ENCODE measurements at places on chromosomes 7 and 10.

DNA sequence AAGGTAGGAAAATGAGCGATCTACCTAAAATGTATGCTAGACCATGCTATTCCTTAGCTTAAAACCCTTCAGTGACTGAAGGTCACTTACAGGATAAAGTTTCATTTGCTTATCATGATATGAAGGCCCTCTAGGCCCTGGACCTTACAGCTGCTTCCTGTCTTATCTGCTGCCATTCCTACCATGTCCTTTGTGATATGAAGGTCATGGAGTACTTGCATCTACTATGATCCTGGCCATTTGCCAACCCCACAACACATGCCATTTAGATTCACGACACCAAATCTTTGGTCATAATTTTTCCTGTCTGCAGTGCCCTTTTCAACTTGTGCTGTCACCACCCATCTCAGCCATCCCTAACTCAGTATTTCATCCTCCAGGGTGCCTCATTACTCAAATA, 181.8 kb upstream of the MDFIC start:
- no peak for DNase-seq

- DNase-seq = no peak
These were observed 48.3 kb downstream of the PDGFA start for GRCh38 chr7:471191-471865.

GRCh38 chr10:102701272-102701671, 12.9 kb downstream of the ARL3 start:
- no peak for DNase-seq

DNA sequence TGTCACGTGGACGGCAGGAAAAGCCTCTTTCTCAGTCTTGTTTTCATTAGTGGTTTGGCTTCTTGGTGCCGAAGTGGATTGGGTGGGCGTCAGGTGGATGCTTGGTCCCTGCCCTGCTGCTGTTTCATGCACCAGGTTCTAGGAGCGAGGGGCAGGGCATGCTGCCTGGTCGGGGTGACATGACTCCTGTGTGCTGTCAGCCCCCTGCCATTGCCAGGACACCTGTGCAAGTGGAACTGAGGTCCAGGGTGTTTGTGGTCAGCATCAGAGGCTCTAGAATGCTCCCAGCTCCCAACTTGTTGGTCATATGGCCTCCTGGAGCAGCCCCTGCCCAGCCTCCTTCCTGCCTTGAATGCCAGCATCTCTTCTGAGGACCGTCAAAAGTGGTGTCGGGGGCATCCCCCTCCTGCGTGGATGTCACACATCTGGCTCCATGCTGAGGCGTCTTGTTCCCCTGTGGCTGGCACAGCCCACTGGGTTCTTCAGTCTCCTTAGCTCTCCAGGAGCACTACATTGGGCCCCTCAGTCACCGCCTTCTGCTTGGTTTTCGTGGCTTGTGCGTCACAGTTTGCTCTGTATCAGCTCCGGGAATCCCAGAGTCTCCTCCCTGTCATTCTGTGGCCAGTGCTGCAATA, 24.8 kb downstream of the ADCY1 start:
- DNase-seq = no peak

DNA sequence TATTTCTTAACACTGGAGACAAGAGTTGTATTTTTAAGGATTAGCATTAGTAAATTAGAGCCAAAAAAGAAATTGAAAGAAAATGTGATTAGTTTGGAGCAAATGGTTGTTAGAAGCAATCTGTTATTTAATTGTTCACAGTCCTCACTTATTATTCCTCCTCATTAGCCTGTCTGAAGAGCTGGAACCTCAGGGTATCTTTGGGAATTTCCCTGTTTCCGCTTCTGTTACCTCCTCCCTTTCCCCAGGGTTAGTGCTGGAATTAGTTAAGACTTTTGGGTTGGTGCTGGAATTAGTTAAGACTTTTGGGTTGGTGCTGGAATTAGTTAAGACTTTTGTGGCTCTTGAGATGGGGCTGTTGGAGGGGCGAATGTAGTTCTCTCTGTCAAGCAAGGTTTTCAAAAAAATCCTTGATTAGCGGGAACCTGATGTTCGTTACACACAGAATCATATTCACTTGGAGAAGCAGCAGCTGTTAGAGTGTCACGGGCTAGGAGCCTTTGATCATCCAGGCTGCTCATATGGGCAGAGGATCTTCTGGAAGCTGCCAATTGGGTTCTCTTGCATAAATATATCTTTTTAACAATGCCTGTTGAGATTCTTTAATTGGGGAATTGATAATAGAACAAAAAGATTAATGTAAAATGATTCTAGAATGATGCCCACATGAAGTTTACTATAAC, 251.0 kb upstream of the NPSR1 start:
- DNase-seq = no peak

DNA sequence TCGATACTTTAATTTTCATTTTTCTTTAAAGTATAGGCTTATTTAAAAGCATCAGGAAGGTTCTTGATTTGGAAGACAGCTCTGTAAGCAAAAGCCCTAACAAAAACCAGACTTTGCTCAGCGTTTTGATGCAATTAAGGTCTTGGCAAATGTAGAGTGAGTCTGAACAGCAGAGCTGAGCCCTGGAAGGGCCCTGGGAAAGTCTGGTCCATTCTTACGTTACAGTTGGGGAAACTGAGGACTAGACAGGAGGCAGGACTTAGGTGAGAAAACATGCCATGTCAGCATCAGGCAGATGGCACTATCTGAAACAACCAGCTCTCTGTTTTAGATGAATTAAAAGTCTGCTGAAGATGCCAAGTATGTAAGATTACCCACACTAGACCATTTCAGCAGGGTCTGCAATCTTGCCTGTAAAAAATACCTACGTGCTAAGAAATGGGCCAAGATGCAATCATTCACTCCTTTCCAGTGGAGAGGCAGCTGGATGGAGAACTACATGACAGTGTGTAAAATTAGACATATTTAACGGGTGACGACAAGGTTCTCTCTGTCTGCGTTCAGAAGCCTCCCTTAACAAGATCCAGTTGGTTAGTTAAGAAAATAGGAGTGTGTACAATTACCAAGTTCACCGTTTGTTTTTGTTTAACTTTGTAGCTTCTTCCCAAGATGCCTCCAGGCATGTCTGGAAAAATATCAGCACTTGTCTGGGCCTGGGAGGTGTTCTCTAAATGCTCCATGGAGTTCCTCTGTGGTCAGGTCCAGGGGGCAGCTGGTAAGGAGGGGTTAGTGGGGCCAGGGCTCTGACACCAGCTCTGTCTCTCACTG, 502.3 kb upstream of the ZMIZ1 start:
- DNase-seq = no peak

DNA sequence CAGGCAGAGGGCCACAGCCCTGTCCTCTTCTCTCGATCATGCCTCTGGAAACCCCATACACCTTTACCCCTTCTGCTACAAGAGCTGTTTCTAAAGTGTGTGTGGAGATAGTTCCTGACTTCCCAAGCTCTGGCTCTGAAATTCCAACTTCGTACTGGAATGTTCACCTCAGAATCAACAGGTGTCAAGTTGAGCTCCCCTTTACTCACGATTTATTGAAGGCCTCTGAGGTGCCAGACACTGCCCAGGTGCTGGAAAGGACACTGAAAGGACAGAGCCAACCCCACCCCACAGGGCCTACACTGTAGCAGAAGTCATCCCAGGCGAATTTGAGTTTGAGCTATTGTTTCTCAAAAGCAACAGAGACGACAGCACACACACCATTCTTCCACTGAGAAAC, 209.9 kb upstream of the FRMD4A start:
- no peak for DNase-seq

DNA sequence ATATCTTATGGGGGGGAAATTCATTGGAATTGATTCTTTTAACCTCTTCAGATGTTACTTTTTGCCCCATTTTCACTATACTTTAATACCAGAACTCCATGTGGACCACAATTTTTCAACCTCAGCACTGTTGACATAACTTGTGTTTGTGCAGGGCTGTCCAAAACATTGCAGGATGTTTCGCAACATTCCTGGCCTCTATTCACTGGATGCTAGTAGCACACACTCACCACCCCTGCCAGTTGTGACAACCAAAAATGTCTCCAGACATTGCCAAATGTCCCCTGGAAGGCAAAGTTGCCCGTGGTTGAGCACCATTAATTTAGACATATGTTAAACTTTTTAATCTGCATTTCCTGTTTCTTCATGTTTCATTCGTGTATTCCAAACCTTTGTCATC, 234.7 kb downstream of the GFRA1 start:
- no peak for DNase-seq

GRCh38 chr7:7138897-7139296, 43.4 kb upstream of the C1GALT1 start:
- DNase-seq = no peak

GRCh38 chr7:143005632-143006260, 21.2 kb downstream of the OR9A2 start:
- no peak for DNase-seq

GRCh38 chr7:36037121-36037662, 115.9 kb upstream of the EEPD1 start:
- no peak for DNase-seq

GRCh38 chr10:76033457-76034196, 602.2 kb downstream of the LRMDA start:
- DNase-seq = no peak

DNA sequence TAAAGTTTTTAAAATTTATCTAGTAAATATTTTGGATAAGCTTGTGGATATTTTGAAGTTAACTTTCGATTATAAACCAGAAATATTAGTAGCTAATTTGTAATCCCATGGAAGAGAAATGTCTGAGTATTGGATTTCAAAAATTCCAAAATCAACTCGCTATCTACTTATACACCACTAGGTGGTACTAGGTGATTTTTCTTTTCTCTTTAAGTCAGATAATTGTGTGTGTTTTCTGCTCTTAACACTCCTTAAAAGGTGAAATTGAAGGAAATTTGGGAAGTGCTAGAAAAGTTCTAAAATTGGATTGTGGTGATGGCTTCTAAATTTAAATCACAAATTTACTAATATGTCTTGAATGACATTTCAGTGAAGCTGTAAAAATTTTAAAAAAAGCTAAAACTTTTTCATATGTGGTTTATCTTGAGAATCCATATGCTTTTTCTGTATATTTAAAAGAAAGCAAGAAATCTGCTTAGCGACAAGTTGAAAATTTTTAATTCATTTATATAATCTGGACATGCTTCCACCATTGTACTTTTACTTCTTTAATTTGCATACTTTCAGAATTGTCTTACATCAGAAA, 90.2 kb downstream of the IPMK start:
- peak; percentile 42 for DNase-seq

GRCh38 chr10:46306516-46307184, 19.9 kb downstream of the ANTXRL start:
- no peak for DNase-seq

DNA sequence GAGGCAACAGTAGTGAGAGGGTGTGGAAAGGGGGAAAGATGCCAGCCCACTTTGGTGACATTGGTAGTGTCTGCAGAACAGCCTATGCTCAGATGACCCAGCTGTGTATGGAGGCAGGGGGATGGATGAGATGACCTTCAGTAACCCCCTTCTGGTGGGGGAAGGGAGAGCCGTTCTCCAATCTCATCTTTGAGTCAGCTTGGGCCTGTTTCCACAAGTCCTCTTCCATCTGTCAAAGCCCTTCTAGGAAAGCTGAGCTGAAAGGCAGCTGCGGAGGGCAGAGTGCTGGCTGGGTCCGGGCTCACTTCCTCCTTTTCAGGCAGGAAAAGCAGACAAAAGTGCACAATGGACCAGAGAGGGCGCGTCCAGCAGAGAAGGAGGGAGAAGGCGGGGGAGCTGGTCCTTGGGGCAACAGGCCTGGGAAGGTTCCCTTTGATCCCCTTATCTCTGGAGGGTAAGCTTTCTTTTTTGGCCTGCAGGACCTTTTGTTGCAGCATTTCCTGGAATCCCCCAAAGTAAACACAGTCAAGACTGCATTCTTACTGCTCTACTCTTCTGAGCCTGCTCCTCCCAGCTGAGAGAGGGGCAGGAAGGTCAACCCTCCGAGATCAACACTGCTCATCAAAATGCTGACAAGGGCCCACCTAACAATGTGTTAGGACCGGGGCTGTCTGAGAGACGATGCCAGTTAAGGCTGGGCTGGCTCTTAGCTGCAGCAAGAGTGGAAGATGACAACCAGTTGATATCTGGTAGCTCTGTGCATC, 1.2 kb upstream of the LRMDA start:
- no peak for DNase-seq

GRCh38 chr10:90032519-90032918, 331.1 kb downstream of the KIF20B start:
- no peak for DNase-seq

DNA sequence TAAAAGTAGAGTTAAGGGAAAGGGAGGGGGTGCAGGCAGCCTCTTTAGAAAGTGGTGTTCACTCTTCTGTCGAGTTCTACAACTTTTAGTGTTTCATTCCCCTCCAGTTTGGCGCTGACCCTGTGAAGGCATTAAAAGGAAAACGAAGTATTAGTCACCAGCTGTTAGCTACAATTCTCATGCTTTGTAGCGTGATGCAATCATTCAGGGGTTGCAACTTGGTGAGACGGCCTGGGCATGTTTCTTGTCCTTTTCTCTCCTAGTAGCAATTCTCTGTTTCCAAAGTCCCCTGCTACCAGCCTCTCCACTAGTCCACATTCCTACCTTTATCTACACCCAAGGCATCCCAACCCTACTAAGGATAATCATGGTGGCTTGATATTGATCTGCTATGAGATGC, 33.7 kb upstream of the DGKI start:
- DNase-seq = no peak

- DNase-seq = no peak
These were observed 71.2 kb upstream of the TRIM24 start for GRCh38 chr7:138388673-138389491.

DNA sequence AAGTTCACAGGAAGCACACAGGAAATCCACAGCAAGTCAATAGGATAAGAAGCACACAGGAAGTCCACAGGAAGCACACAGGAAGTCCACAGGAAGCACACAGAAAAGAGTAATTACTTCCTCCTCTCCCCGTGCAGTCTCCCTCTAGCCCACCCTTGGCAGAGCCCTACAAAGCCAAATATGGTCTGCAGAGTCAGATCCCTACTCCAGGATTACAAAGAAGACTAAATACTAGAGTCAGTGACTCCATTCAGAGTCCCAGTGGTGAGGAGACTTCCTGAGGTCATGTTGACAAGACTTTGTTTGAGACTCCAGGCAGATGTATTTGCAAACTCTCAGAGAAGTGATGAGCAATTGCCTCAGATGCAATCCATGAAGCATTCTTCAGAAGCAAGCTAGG, 398.6 kb upstream of the AUTS2 start:
- no peak for DNase-seq

DNA sequence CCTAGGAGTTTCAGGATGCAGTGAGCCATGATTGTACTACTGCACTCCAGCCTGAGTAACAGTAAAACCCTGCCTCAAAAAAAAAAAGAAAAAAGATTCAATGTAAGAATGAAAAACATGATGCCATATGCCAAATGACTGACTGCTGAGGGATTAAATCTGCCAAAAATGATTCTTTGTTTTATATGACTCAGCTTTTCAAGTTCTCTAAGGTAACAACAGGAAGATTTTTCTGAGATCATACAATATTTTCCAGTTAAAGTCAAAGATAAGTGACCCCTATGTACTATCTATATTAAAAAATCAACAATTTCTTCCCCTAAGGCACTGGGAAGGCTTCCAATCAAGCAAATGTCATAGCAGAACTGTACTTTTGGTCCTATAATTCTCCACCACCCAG, 271.2 kb upstream of the IMMP2L start:
- DNase-seq = no peak

- peak; percentile 70 for DNase-seq
These were observed 145.1 kb downstream of the SEMA3D start for GRCh38 chr7:85041605-85042216.

- DNase-seq = no peak
These were observed 126.2 kb downstream of the PRPF18 start for GRCh38 chr10:13712837-13713581.

Data from NCI-H748 treated with DMSO at 0.1 percent for 48 hours (cell line).